Activated T-cell treated with anti-CD3 and anti-CD28 coated beads, Interleukin-2, amount 50 U/mL, for 48 hours (primary cell): ENCODE measurements at places on chromosomes 6 and 20.

DNA sequence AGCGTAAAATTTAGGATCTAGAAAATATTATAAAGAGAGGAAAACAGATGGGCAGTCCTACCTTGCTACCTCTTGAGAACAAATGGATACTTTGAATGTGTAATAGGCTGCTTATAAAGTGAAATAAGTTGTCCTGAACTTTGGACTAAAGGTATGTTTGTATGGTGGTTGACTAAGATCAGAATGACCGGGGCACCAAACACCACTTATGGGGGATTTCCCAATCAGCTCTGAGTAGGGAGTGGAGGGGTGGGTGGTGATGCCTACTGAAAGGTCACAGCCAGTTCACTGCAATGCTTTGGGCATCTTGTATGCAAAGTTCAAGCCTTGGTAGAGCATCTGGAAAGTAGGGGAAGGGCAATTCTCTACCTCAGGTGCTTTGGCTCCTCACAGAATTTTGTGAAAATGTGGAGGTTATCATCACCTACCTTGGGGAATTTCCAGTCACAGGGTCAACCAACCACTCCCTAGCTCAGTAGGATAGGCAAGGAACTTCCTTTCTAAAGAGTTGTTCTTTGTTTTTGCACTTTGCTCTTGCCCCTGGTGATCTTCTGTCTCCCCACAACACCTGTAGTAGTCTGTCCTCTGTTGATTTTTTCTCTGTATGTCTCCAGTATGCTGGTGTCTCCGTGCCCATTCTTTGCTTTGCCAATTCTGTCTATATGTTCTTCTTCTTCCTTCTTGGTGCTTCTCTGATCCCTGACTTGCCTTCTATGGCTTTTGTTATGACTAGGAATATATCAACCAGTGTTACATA, at the start of gene TRIM31:
Gene TRIM31, minus strand, starts transcription at position 88 of the 757 bp plus-strand sequence. CDS start 285 bp downstream, outside the sequence.
- DNase-seq: no peak

DNA sequence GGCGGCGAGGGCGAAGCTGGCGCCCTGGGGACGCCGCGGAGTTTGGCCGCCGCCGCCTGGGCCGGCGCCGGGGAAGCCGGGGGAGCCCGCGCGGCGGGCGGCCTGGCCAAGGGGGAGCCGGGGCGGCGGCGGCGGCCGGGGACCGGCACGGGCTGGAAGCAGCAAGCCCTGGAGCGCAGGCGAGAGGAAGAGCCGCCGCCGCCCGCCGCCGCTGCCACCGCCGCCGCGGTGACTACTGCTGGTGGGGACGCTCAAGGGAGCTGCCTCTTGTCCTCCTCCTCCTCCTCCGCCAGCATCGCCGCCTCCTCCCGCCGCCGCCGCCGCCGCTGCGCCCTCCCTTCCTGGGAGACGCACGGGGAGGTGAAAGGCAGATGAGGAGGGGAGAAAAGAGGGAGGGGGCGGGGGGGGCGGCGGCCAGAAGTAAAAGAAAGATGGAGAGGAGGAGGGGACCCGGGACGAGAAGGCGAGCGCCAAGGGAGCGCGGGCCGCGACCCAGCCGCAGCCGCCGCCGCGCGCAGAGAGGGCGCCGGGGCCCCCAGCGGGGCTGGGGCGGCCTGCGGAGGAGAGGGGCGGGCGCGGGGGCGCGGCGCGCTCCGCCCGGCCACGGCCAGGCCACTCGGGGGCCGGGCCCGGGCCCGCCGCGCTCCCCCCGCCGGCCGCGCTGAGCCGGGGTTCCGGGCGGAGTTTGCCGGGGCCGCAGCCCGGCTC, 846 bp downstream of the PDE10A start:
- no peak for DNase-seq

DNA sequence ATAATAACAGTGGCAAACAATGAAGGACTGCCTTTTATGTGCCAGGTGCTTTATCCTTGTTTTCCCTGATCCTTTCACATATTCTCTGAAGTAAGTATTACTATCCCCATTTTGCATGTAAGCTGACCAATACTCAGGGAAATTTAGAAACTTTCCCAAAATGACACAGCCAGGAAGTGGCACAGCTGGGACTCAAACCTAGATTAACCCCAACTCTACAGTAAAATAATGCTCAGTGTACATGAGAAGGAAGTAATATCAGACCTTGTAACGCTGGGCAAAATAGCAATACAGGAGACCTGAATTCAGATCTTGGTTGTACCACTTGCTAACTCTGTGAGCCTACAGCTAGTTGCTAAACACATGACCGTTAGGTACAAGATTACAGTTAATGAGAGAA, 26.8 kb upstream of the NRSN1 start:
- no peak for DNase-seq

DNA sequence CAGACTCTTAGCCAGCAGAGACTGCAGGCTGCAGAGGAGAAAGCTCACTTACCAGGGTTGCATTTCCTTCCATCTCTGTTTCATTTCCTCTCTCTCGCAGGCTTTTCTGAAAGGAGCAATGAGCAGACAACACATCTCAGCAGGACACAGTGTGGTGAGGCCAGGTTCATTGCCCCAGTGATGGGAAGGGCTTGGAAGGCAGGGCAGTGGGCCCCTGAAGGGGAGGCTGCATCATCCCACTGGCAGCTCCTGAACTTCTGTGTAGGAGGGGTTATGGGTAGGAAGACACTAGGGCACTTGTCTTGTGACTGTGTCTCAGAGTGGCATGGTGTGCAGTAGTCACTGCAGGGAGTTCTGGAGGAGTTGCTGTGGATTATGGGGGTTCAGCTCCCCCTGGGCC, 246.8 kb downstream of the QKI start:
- DNase-seq: no peak

GRCh38 chr6:109349419-109349987, 32.8 kb downstream of the CD164 start:
- no peak for DNase-seq

DNA sequence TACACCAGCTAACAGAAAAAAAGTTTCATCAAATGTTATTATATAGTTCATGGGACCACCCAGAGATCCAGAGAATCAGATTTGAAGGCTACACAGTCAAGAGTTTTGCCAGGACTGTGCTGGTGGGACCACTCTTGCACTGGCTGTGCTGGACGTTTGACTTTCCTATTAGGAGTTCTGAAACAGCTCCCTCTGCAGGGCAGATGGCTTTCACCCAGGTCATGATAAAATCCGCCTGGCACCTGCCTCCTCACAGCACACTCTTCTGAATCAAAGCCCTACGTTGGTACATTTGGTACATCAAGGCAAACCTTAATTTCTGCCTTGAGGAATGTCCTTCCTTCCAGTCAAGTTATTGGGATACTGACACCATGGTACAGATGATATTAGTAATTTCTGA, 302.1 kb downstream of the ZNF217 start:
- no peak for DNase-seq

GRCh38 chr6:90110971-90111370, 185.7 kb downstream of the BACH2 start:
- DNase-seq: peak; percentile 80

DNA sequence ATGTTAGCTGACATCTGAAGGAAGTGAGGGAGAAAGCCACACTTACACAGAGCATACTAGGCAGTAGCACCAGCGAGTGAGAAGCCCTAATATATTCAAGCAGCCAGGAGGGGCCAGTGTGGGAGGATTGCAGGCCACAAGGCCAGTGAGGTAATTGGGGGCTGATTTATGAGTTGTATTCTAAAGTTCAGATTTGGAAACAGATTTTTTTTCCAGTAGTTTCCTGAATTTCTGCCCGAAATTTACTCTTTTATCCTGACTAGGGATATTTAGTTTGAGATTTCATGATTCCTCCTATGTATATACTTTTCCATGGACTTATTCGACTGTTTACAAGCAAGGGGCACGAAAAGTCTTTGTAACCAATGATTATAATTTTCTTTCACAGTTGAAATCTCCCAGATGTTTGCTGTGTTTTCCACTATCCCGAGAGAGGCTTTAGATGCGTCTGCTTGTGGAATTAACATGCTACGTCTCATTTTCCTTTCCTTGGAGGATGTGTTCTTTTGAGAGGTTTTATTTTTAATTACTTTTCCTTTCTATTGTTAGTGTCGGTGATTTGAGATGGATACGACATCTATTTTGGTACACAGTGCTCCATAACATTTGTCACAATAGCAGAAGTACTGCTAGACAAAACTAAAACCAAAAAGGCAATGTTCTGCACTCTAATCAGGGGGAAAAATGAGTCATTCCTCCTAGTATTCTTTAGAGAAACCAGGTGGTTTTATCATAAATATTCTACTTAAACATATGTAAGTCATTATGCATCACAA, 356.3 kb upstream of the HSF2 start:
- DNase-seq: no peak

DNA sequence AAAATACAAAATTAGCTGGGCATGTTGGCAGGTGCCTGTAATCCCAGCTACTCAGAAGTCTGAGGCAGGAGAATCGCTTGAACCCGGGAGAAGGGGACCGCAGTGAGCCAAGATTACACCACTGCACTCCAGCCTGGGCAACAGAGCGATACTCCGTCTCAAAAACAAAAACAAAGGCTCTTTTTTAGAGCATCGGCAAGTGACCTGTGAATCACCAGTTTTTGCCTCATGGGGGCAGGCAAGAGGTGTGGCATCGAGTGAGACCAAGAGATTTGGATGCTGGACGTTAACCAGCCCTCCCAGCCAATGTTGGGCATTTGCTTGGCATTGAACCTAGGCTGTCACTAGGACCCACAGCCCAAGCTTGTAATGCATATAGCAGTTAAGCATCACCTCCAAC, 14.6 kb upstream of the CDK5RAP1 start:
- DNase-seq: no peak
